HT1080 (cell line): ENCODE measurements at places on chromosomes 2 and 18. TPM values are rescaled to one million over a fixed set of nuclear protein-coding genes. Genes with fewer than 3 reads are reported as not detected.

CERS6 gene
- 20.6 and 24.3 TPM in 2 replicates for total RNA-seq

DNA sequence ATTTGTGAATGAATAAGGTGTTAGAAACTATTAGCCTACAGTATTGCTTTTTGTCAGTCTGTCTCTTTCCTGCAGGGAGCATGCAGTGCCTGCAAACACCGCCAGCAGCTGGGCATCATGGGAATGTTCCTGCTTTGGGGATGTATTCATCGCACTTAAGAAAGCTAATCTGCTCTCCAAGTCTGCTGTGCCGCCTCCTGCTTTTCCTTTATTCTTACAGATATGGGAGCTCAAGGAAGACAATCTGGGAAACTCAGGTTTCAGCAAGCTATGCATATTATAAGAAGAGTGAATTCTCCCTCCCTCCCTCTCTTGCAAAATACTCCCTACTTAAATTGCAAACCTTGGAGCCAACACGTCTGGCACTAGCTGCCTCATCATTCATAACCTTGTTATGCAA, 479.2 kb upstream of the ACVR2A start:
- no peak for DNase-seq

DIPK1C gene
- total RNA-seq: not detected in 2 replicates

GRCh38 chr2:118842661-118843482, 4.6 kb downstream of the EN1 start:
- DNase-seq: no peak

- DNase-seq: no peak
Measured at GRCh38 chr2:31083234-31083993, 54.8 kb downstream of the GALNT14 start.

- no peak for DNase-seq
Measured at GRCh38 chr2:16400127-16400623, 265.5 kb downstream of the CYRIA start.

DUSP2 gene
- total RNA-seq: 1.0 and 2.8 TPM in 2 replicates

GRCh38 chr18:55336438-55337100, 251.4 kb downstream of the TCF4 start:
- DNase-seq: no peak

DNA sequence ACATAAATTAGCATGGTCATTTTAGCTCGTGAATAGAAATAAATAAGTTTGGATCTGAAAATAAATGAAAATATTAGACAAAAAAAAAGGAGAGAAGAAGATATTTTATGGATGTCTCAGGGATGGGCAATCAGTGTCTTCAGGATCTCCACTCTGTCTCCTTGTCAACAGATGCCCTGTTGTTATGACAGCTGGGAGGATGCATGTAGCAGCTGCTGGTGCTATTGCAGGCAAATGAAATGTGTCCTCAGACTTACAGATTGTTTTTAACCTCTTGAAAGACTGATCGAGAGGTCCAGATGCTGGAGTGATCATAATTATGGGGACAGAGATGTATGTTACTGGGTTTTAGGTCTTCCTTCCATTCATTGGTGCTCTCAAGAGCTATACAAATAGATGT, 24.7 kb upstream of the ARL4C start:
- DNase-seq: no peak

DNA sequence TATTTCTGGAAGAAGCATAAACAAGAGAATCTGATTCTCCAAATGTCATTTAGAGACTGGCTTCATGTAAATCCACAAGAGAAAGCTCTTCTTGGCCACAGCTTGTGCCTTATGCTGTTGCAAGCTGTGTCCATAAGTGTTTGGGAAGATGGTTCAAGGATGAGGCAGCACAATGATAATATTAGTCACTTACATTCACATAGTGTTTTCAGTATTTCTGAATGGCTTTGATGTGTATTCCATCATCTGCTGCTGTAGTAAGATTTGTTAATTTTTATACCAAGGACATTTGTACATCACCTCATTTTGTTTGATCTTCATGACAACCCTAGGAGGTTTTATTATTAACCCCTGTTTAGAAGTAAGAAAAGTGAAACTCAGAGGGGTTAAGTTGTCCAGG, 29.9 kb downstream of the CREG2 start:
- no peak for DNase-seq

DNA sequence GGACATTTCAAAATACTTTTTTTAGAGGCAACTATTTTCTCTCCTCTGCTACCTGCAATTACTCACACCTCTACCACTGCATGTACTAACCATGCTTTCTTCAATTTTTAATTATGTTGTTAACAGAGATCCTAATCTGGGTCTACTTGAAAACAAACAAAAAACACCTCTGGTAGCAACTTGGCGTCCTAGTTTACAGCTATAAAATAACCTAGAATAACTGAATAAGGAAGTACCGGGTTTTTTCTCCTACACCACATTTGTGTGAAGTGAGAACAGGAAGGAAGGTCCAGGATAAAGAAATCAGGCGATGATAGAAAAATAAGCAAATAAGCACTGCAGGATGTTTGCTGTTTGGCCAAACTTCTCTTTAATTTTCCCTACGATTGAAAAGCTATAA, 633.5 kb downstream of the LRP1B start:
- no peak for DNase-seq

MYO3B gene
- total RNA-seq: not detected in 2 replicates

DNA sequence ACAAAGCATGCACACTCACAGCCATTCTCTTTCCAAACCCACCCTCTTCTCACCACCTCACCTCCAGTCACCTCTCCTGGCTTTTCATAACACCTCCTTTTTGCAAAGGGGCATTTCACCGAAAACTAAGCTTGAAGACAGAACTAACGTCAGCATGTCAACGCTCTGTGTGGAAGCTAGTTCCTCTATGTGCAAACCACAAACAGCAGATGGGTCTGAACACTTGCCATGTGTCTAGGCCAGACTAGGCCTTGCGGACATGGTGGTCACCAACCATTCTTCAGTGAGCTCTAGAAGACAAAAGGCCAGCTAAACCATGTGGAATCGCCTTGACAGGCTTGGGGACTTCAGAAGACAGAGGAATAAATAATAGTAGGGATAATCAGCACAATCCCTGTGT, 148.5 kb downstream of the TXNL1 start:
- DNase-seq: no peak

- no peak for DNase-seq
Measured at GRCh38 chr2:96533292-96534073, 3.1 kb upstream of the ARID5A start.
